ENCODE measurements at places on chromosomes 2 and 18.

DNA sequence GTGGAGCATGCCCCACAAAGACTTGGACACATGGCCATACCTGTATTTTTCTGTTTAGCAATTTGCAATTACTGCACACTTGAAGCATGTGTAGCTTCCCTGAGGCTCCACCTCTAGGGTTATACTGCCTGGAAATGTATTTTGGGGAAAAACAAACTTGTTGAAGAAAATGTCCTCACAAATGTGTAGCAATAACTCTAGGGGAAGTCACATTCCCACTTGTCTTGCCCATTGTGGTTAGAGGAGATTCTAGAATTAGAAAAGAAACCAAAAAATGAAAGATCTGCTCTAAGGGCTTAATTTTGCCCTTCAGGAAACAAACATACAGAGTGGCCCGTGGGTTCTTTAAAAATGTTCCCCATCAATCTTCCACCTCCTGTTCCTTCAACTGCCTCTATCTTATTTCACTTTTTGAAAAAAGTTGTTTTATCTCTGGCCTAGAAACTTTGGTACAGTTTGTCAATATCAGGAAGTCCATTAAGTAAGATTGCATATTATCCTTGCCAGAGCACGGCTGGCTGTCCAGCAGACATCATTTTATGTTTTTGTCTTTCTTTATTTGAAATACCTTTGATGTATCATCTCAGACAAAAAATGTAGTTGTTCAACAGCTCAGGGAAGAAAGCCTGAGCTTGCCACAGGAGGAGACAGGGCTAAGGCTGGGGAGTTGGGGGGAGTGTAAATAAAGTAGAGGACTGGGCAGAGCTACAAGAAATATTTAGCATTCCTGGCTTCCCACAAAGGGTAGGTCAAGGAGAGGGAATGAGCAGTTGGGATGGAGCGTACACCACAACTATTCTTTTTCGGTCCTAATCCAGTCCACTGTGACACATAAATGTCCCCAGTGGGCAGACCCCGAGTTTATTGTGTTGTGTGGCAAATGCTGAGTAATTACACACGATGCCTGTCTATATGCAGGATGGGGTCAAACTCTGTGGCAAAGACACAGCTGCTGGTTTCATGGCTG lies 96.8 kb upstream of the CDC42EP3 start:
- no peak for DNase-seq

DNA sequence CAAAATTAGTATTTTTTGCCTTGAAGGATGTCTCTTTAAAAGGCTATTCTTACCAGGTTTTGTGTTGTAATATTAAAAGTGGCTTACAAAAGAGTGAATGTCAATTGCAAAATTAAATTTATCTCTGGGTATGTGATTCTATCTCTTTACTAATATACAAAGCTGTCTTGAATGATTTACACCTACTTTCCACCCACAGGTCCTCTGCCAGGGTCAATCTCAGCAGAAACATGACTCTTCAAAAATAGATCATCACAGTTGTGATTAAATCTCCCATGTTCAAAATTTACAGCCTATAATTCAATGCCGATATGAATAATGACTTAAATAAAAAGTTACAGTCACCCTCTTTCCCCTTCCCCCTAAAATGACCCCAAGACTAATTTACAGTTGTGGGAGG lies 78.8 kb downstream of the SLC8A1 start:
- no peak for DNase-seq

DNA sequence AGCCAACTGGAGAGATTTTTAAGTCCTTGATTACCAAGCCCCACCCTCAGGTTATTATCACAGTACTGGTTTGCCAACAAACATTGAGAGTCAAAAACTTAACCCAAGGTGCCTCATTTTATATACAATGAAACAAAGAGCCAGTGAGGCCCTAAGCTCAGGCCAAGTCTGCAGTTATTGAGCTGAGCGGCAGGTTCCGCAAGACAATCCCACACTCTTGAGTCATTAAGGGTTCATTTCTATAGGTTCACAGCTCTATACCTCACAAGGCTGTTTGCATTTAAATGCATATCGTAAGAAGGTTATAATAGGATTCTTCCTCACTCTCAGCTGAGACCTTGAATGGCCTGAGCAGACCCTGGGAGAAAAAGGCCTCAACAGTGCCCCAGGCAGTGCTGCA lies 268.4 kb upstream of the RGPD4 start:
- DNase-seq, result no peak

DNA sequence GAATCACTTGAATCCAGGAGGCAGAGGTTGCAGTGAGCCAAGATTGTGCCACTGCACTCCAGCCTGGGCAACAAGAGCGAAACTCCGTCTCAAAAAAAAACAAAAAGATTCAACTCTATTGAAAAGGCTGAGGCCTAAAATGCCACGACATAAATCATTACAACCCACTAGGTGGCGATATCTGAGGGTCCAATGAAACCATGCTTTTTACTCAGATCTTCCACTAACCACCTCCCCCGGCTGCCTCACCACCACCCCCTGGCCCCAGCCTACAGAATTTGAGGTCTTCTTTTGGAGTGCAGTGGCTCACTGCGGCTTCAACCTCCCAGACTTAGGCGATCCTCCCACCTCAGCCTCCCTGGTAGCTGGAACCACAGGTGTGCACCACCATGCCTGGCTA lies 57.5 kb downstream of the AP1S3 start:
- DNase-seq, result peak; percentile 44

GRCh38 chr2:60530660-60531281 lies 22.7 kb downstream of the BCL11A start:
- no peak for DNase-seq

DNA sequence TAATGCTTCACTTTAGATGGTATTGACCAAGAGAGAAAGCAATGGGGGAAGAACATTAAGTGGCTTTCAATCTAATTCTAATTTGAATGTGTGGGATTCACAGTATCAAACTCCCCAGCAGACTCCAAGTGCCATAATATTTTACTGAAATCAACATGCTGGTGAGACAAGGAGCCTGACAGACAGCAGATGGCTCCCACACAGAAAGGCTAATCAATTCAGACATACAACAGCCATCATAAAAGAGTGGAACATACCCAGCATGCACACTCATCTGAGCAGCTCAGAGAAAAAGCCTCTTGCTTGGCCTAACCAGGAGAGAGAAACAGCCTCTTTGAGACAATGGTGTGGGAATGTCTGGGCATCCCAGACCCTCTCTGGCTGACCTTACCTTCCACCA lies 186.5 kb upstream of the SKOR2 start:
- no peak for DNase-seq

- no peak for DNase-seq
Measured at GRCh38 chr2:134435936-134436335, 182.1 kb downstream of the MGAT5 start.

GRCh38 chr18:13447621-13448334 lies 229.2 kb downstream of the LDLRAD4 start:
- no peak for DNase-seq

DNA sequence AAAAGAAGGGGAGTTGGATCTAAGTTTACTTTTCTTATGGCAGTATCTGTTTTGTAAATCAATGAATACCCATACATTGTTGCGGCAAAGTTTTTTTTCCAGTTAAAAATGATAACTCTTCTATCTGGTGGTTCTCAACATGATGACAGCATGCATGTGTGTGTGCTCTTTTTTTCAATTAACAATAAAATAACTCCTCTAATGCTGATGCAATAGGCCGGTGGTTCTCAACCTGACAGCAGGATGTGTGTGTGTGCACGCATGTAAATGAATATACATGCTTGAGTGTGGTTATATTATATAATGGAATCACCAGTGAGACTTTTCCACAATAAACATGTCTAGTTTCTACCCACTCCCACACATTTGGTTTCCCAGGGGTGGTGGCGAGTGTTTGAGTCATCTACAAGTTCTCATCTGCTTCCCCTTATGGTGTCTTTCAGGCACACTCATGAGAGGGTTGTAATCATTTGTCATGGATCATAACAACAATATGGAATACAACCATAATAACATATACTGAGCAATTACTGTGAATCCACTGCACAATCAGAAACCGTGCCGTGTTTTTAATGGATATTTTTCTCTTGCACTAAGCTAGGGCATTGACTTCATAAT lies 31.2 kb downstream of the PARD3B start:
- DNase-seq, result no peak

GRCh38 chr2:197677483-197677882 lies 2.1 kb upstream of the RFTN2 start:
- DNase-seq, result no peak

- no peak for DNase-seq
Measured at GRCh38 chr18:67379981-67380380, 136.5 kb downstream of the DSEL start.

- DNase-seq, result no peak
Measured at GRCh38 chr2:74076074-74076470, 71.6 kb downstream of the BOLA3 start.

DNA sequence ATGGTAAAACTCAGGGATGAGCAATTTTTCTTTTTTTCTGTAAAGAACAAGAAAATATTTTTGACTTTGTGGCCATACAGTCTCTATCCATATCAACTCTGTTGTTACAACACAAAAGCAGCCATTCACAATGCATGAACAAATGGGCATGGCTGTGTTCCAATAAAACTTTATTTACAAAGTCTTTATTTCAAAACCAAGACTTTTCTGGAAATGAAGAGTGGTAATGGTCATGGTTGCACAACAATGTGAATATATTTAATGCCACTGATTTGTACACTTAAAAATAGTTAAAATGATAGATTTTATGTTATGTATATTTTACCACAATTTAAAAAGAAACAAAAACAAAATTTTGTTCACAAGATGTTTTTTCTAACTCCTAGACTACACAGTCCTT lies 1.6 kb upstream of the DSG3 start:
- DNase-seq, result no peak

DNA sequence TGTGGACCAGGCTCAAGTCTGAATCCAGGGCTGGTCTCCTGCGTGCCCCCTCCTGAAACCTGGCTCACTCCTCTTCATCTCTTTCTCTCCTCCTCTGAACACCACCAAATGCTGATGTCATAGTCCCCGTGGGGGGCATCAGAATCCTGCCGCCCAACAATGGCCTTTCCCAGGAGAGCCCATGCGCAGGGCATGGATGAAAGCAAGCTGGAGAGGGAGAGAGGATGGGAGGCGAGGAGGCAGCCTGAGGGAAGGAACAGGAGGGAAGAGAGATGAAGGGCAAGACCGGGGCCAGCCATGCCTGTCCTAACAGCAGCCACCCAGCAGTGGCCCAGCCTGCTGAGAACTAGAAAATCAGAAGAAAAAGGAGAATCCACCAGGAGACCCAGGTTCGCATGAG lies 22.3 kb upstream of the LPIN1 start:
- DNase-seq, result no peak

DNA sequence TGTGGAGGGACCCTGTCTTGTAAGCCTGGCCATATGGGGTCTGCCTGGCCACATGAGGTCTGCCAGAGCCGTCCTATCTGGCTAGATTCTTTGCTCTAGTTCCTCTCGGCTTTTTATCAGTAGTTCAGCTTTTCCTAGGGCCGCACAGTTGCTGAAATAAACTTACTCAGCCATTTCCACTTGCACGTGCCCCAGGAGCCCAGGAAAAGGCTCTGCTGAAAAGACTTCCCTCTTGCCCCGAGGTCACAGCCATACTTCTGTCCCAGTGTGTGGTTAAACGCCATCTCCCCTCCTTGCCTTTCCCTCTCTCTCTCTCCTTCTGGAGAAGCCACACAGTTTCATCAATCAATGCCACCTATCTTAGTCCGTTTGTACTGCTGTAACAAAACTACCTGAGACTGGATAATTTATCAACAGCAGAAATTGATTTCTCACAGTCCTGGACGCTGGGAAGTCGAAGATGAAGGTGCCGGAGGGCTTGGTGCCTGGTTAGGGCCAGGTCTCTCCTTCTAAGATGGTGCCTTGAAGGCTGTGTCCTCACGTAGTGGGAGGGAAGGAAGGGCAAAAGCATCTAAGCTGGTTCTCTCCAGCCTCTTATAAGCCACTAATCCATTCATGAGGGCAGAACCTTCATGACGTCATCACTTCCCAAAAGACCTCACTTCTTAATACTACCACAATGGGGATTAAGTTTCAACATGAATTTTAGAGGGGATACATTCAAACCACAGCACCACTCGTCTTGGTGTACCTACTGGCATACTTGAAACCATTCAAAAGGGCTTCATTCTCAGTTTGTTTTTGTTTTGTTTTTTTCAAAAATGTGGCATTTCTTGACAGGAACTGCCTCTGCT lies 11.2 kb upstream of the GALM start:
- DNase-seq, result no peak

DNA sequence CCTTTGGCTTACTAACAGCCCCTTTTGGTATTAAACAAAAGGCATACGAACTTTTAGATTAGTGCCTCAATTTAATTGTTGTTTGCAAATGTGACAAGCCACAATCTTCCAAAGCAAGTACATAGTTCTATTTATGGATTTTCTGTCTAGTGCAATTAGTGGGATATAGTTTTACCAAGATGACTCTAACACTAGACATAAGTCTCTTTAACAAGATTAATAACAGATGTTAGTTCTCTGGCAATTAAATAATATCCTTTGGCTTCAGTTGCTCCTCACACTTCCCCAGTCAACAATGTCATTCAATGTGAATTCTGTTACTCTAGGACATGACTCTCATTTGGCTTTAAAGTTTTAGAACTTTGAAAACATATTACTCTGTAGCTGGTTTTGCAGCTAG lies 16.7 kb upstream of the MC4R start:
- DNase-seq, result no peak

DNA sequence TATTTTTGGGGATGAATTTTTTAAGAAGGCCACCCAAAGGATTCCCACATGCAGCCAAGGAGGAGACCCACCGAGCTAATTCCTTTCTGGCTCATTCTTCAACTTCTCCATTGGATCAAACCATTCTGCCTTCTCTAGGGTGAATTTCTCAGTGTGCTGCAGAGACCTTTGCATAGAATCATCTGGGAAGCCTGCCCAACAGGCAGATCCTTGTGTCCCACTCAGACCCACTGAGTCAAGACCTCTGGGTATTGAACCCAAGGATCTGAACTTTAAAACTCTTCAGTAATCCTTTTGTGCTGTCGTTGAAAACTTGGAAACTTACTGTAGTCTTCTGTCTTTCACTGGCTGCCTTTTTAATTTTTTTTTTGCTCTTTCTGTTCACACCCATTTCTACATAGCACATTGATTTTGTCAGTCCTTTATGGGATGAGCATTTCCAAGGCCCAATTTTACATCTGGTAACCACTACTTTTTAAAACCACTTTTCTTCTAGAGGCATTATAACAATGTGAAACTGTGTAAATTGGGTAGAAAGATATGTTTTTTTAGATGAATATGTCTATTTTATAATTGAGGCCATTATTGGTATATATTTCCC lies 120.2 kb downstream of the TSN start:
- no peak for DNase-seq

All from CD4-positive, alpha-beta T cell treated with Interleukin-1 beta for 1 hour (primary cell).